ENCODE measurements at places on chromosomes 7 and 10. TPM values are rescaled to one million over a fixed set of nuclear protein-coding genes. Genes with fewer than 3 reads are reported as not detected.

- no peaks in the 10 kb centered on the region for H3K4me1 ChIP-seq
- H3K36me3 ChIP-seq = no peaks in the 10 kb centered on the region
- no peak overlapping the region for H3K4me3 ChIP-seq
- H3K27me3 ChIP-seq = no peaks in the 10 kb centered on the region
- peak; percentile 61 for DNase-seq
Observed at GRCh38 chr10:116765648-116766081, 23.3 kb upstream of the HSPA12A start.

Gene KLF14
- total RNA-seq = not detected

- no peak for DNase-seq
- H3K27me3 ChIP-seq = no peaks in the 10 kb centered on the region
Observed at GRCh38 chr7:139683137-139683921, 94.5 kb downstream of the HIPK2 start.

DNA sequence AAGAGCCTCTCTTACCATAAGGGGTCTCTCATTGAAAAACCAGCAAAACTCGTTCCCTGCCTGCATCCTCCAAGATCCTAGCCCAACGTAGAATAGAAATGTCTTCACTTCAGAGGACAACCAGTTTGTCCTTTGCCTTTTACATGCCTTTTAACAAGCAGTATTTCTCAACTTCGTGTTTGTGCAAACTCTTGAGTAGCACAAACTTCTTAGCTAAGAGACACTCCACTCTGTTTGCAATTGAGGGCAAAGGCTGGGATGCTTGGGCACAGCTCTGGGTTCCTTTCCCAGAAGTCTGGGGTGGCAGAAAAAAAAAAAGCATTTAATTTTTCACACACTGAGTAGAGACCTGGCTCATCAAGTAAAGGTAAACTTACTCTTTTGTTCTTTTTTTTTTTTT, 19.5 kb upstream of the KCTD7 start:
- DNase-seq = no peak
- H3K36me3 ChIP-seq = no peaks in the 10 kb centered on the region
- no peaks in the 10 kb centered on the region for H3K4me1 ChIP-seq
- H3K27me3 ChIP-seq = no peaks in the 10 kb centered on the region

- DNase-seq = peak; percentile 28
- H3K27me3 ChIP-seq = no peaks in the 10 kb centered on the region
- no peaks in the 10 kb centered on the region for H3K36me3 ChIP-seq
- peaks cover 11% of the 10 kb centered on the region for H3K4me1 ChIP-seq
Observed at GRCh38 chr7:76997381-76998284, 34.5 kb downstream of the SPDYE17 start.

- H3K4me1 ChIP-seq = no peaks in the 10 kb centered on the region
- DNase-seq = no peak
- no peaks in the 10 kb centered on the region for H3K36me3 ChIP-seq
- no peak overlapping the region for H3K4me3 ChIP-seq
Observed at GRCh38 chr10:105656856-105657255, 1015.8 kb downstream of the SORCS3 start.

DNA sequence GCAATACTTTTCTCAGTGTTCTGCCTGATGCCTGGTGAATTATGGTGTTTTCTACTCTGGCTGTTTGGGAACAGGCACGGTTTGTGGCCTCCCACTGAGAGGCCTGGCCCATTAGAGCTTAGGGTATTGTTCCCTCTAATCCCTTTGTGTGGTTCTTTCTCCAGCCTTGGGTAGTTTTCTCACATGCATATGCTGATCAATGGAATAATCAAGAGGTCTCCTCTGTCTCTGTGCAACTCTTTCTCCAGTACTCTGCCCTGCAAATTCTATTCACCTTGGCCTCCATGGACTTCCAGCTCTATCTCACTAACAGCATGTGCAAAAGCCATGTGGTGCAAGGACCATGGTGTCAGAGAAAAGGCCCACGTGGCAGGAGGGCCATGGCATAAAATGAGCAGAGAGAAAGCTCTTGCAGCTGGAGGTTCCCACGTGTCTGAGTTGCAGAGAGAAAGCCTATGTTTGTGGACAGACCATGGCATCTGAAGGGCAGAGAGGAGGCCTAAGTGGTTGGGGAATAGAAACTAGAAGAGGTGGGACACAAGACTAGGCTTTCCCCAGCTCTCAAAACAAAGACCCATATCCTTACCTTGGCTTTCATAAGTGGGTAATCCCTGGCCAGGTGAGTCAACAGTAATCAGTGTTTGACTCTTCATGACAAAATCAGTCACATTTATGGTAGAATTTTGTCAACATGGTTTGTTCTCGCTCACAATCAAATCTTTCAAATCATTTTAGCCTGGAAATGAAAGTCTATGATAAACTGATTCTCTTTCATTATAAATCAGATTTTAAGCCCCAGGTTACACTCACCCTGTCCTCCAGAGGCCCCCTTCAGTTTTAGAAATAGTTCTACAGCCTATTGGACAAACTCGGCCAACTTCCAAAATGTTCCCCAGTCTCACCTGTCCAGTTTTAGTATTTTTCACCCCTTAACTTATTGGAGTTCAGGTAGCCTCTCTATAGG, 17.3 kb downstream of the OPALIN start:
- no peak overlapping the region for H3K4me3 ChIP-seq
- H3K27ac ChIP-seq = no peak overlapping the region

Gene CPA2
- total RNA-seq = 0.84 TPM

Gene MYO3A
- total RNA-seq = not detected

DNA sequence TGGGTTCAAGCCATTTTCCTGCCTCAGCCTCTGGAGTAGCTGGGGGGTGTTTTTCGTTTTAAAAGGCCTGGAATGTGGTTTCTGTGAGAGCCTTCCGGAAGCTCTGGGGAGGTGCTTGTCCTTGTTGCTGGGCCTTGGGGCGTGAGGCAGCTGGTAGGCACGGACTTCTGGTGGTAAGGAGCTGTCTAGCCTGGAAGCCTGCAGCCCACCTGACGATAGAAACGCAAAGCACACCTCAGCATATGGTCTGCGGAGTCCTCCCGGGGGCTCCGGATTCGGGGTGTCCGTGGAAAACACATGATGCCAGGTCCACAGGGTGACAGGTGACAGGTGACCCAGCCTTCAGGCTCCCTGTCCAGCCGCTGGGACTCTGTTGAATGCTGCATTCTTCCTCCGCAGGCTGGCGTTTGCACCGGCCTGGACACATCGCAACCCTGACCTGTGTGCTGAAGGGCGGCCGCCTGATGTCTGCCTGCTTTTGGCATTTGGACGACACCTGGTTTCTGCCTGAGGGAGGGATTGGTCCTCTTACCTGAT, 37.3 kb downstream of the INPP5A start:
- H3K36me3 ChIP-seq = no peaks in the 10 kb centered on the region
- DNase-seq = no peak
- H3K4me3 ChIP-seq = no peak overlapping the region
- H3K4me1 ChIP-seq = peaks cover 58% of the 10 kb centered on the region

GRCh38 chr7:77349141-77349540, 67.0 kb downstream of the GSAP start:
- no peaks in the 10 kb centered on the region for H3K4me1 ChIP-seq
- no peaks in the 10 kb centered on the region for H3K36me3 ChIP-seq
- H3K4me3 ChIP-seq = no peak overlapping the region

GRCh38 chr7:116741625-116742316, 69.8 kb downstream of the MET start:
- no peak overlapping the region for H3K4me3 ChIP-seq
- H3K27me3 ChIP-seq = peaks cover 14% of the 10 kb centered on the region
- H3K36me3 ChIP-seq = no peaks in the 10 kb centered on the region
- DNase-seq = no peak
- no peaks in the 10 kb centered on the region for H3K4me1 ChIP-seq

- no peaks in the 10 kb centered on the region for H3K4me1 ChIP-seq
- no peak overlapping the region for H3K27ac ChIP-seq
- H3K4me3 ChIP-seq = no peak overlapping the region
- no peak for DNase-seq
- H3K27me3 ChIP-seq = no peaks in the 10 kb centered on the region
- H3K36me3 ChIP-seq = no peaks in the 10 kb centered on the region
Observed at GRCh38 chr7:136657482-136657921, 210.9 kb upstream of the CHRM2 start.

DNA sequence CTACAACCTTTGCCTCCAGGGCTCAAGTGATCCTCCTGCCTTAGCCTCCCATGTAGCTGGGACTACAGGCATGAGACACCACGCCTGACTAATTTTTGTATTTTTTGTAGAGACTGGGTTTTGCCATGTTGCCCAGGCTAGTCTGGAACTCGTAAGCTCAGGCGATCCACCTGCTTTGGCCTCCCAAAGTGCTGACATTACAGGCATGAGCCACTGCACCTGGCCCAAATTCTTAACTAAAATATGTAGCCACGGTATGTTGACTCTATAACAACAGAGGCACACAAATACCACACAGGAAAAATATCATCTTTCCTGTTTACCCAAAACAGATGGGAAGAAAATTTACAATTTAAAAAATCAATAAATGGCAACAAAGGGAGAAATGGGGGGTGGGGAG, 115.8 kb downstream of the ATE1 start:
- H3K4me1 ChIP-seq = no peaks in the 10 kb centered on the region

- DNase-seq = peak; percentile 75
- peaks cover 11% of the 10 kb centered on the region for H3K27me3 ChIP-seq
Observed at GRCh38 chr7:142866361-142867096, 11.7 kb downstream of the EPHB6 start.

DNA sequence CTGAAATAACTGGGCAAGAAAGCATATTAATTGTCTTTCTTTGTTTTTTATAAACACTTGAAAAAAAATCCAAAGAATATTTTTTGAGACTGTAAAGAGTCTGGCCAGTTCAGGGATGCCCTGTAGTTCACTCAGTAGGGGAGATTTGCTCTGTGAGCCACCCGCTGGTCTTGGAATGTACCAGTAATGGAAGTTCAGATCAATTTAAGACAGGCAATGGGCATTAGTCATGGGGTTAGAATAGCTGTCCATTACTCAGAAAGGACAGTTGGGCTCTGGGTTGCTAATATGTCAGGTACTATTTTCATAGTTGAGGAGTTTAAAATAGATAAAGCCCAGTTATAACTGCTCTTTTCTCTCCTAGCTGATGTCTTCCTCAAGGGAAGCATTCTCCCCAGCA, 38.7 kb downstream of the A1CF start:
- H3K4me1 ChIP-seq = no peaks in the 10 kb centered on the region
- no peak overlapping the region for H3K27ac ChIP-seq
- H3K36me3 ChIP-seq = no peaks in the 10 kb centered on the region
- no peak for DNase-seq
- no peaks in the 10 kb centered on the region for H3K27me3 ChIP-seq
- H3K4me3 ChIP-seq = no peak overlapping the region

- H3K27ac ChIP-seq = no peak overlapping the region
- H3K27me3 ChIP-seq = no peaks in the 10 kb centered on the region
- no peaks in the 10 kb centered on the region for H3K36me3 ChIP-seq
- DNase-seq = peak; percentile 15
- H3K4me1 ChIP-seq = no peaks in the 10 kb centered on the region
Observed at GRCh38 chr10:60549686-60550085, 160.0 kb upstream of the ANK3 start.

Gene LIPF
- total RNA-seq = not detected

GRCh38 chr7:156703209-156703608, 62.6 kb downstream of the RNF32 start:
- H3K4me3 ChIP-seq = no peak overlapping the region
- no peak overlapping the region for H3K27ac ChIP-seq
- no peaks in the 10 kb centered on the region for H3K36me3 ChIP-seq
- H3K4me1 ChIP-seq = no peaks in the 10 kb centered on the region

Gene C10orf105
- 0.09 TPM for total RNA-seq

DNA sequence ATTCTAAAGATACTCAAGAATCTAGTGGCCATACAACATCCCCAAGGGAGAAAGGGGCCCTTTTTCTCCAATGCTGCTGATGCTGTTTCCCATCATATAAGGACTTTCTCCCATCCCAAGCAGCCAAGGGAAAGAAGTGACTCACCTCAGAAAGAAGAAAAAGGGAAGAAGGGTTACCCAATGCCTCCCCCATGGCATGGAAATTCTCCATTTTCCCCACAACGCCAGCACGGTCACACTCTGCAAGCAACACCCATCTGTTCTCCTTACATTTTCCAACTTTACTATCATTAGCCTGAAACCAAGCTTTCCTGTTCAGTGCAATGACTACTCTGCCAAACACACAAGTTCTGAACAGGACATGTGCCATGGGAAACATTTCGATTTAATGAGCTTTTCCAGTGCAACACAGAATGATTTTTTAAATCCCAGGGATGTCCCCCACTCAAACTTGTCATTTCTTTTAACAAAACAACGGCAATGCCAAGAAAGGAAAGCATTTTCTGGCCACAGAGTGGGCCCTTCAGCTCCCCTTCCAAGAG, 67.9 kb downstream of the PTPRN2 start:
- no peak for DNase-seq
- H3K27me3 ChIP-seq = peaks cover 68% of the 10 kb centered on the region
- no peak overlapping the region for H3K27ac ChIP-seq
- no peaks in the 10 kb centered on the region for H3K36me3 ChIP-seq

DNA sequence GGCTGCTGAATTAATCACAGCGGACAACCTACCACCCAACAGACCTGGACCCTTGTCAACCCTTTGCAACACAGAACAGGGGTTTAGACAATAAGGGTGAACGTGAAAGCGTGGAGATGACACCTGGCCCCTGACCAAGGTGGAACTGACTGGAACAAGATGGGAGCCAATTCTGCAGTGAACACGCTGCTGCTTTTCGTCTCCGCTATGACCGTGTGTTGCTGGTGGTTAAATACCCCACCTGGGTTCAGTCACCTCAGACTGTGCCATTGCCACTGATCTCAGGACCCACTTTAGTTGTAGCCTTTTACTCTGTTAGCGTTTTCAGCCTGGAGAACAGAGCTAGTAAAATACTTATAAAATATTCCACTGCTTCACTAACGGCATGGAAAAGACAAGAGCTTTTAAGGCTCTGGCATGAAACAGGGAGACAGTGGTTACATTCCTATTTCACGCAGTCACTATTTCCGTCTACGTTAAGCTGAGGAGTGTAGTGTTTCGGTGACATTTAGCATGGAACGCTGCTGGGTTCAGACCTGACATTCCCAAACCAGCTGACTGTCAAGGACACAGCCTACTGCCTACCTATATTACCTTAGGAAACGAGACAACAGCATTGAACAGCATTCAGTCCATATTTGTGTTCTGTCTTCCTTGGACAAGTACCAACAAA, 119.5 kb upstream of the PRSS1 start:
- no peaks in the 10 kb centered on the region for H3K36me3 ChIP-seq
- no peak for DNase-seq
- H3K4me3 ChIP-seq = no peak overlapping the region

Gene OPALIN
- not detected for total RNA-seq

Gene MEOX2
- total RNA-seq = not detected

GRCh38 chr10:98517672-98518071, 70.9 kb upstream of the HPS1 start:
- no peak for DNase-seq
- H3K36me3 ChIP-seq = no peaks in the 10 kb centered on the region
- no peak overlapping the region for H3K27ac ChIP-seq
- H3K4me3 ChIP-seq = no peak overlapping the region
- H3K4me1 ChIP-seq = no peaks in the 10 kb centered on the region
